Activated CD8-positive, alpha-beta T cell treated with anti-CD3 and anti-CD28 coated beads for 36 hours (primary cell): ENCODE measurements at places on chromosomes 4 and X. TPM values are rescaled to one million over a fixed set of nuclear protein-coding genes. Genes with fewer than 3 reads are reported as not detected.

The HSFX4 gene
- not detected for total RNA-seq

The KLF8 gene
- 0.76 TPM for total RNA-seq

The CSN1S1 gene
- not detected for total RNA-seq

The COPS4 gene
- 38.8 TPM for total RNA-seq

The NR3C2 gene
- 6.1 TPM for total RNA-seq

The LRPAP1 gene
- total RNA-seq, result 46.0 TPM

The NPFFR2 gene
- total RNA-seq, result not detected

The TRIML2 gene
- total RNA-seq, result not detected

GRCh38 chr4:145805490-145805889, 125.5 kb downstream of the C4orf51 start:
- H3K27me3 ChIP-seq, result no peaks in the 10 kb centered on the region
- H3K4me1 ChIP-seq, result peaks cover 65% of the 10 kb centered on the region
- peaks cover 64% of the 10 kb centered on the region for H3K36me3 ChIP-seq
- H3K4me3 ChIP-seq, result no peak overlapping the region

GRCh38 chr4:98284640-98285046, 23.5 kb downstream of the RAP1GDS1 start:
- no peaks in the 10 kb centered on the region for H3K27me3 ChIP-seq
- peaks cover 50% of the 10 kb centered on the region for H3K4me1 ChIP-seq

- peaks cover 7% of the 10 kb centered on the region for H3K4me1 ChIP-seq
- no peak overlapping the region for H3K4me3 ChIP-seq
- DNase-seq, result peak; percentile 66
- H3K27ac ChIP-seq, result no peak overlapping the region
- H3K36me3 ChIP-seq, result no peaks in the 10 kb centered on the region
Measured at GRCh38 chr4:683982-684622, 4.8 kb downstream of the SLC49A3 start.

DNA sequence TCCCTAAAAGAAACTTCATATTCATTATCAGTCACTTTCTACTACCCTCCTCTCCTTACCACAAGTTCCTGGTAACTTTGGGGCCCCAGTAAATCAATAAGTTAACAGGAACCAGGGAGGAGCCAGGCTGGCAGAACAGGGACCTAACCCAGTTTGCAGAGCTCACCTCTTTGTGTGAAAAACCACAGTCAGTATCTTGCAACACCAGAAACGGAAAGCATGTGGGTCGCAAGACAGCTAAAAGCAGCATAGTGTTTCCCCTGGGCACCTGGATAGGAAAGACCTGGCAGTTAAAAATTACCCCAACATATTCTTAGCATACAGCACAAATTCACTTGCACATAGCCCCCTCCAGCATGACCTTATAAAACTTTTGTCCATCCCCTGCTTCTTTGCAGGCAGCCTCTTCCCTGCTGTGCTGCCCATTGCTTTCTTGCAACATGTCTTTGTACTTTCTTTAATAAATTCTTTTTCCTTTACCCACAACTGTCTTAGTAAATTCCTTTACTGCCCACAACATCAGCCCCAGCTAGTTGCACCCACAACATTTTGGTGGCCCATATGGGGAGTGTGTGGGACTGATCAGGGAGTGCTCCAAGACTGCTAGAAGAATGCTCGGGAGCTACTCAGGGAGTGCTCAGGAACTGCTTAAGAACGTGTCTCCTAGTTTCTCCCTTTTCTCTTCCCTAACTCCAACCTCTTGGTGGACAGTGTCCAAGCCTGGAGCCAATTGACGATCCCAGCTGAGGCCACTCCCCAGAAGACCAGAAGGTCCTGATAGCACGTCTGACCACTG, 83.4 kb downstream of the MSN start:
- H3K36me3 ChIP-seq, result peaks cover 10% of the 10 kb centered on the region
- peaks cover 59% of the 10 kb centered on the region for H3K4me1 ChIP-seq
- H3K27ac ChIP-seq, result peak overlapping the region; percentile 78
- H3K27me3 ChIP-seq, result no peaks in the 10 kb centered on the region
- DNase-seq, result peak; percentile 57

GRCh38 chr4:1406981-1407656, 877 bp upstream of the NKX1-1 start:
- DNase-seq, result no peak
- H3K4me3 ChIP-seq, result no peak overlapping the region
- H3K27me3 ChIP-seq, result peaks cover 59% of the 10 kb centered on the region
- H3K36me3 ChIP-seq, result no peaks in the 10 kb centered on the region

DNA sequence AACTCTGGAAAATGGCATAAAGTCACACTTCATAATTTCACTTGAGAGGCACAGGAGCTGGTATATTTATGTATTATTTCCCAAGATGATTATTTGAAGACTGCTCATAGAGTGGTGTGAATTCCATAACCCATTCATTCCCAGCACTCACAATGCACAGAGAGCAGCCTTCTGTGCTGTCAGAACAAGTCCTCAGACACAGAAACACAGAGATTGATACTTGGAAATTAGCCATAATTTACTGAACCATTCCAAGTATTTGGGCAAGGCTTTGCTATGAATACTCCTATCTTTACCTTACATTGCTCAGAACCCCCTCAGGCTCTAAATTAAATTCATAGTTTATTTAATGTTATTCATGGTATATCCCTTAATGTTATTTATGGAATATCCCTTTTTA, 53.6 kb downstream of the PABPC4L start:
- no peak overlapping the region for H3K4me3 ChIP-seq
- H3K4me1 ChIP-seq, result no peaks in the 10 kb centered on the region
- no peaks in the 10 kb centered on the region for H3K36me3 ChIP-seq
- no peak for DNase-seq
- no peaks in the 10 kb centered on the region for H3K27me3 ChIP-seq
- H3K27ac ChIP-seq, result no peak overlapping the region

- H3K36me3 ChIP-seq, result no peaks in the 10 kb centered on the region
- H3K27ac ChIP-seq, result no peak overlapping the region
- H3K4me3 ChIP-seq, result no peak overlapping the region
- no peaks in the 10 kb centered on the region for H3K4me1 ChIP-seq
- no peak for DNase-seq
Measured at GRCh38 chr4:125626946-125627345, 312.2 kb downstream of the FAT4 start.

- H3K4me3 ChIP-seq, result no peak overlapping the region
- no peaks in the 10 kb centered on the region for H3K36me3 ChIP-seq
- no peak for DNase-seq
Measured at GRCh38 chr4:99784842-99785241, 31.8 kb upstream of the DAPP1 start.

DNA sequence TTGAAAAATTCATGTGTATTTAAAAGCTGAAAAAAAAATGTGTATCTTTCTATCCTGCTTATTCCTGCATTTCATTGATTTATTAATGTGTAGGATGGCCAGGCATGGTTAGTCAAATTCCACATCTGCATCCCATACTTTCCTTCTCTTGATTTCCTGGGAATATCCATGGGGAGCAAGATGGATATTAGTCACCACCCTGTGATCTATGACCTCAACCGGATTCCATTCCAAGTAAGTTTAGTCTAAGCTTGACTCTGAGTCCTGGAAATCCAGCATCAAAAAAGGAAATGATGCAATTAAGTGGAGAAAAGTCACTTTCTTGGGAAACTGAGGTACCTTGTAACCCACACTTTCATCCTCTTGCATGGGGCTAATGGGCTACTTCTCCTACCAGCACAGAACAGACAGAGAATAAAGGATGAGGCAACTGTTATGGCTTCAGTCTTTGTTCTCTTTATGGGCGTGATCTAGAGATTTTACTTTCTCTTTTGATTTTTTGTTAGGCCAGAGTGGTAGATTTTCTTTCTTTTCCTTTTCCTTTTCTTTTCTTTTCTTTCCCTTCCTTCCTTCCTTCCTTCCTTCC, 17.1 kb upstream of the BEX4 start:
- H3K27me3 ChIP-seq, result no peaks in the 10 kb centered on the region

DNA sequence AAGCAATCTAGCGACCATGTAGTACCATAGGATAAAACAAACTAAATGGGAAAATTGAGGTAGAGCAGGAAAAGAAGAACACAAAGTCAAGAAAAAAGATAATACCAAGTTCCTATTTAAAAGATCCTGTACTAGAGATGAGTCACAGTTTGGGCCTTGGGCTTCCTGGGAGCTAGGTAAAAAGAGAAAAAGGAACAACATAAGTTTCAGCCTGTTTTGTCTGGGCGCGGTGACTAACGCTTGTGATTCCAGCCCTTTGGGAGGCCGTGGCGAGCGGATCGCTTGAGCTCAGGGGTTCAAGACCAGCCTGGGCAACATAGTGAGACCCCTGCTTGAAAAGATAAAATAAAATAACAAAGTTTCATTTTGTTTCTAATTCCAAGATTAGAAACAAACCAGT, 14.0 kb upstream of the TMEM156 start:
- peak overlapping the region; percentile 55 for H3K27ac ChIP-seq
- peaks cover 2% of the 10 kb centered on the region for H3K36me3 ChIP-seq
- no peak for DNase-seq
- H3K4me1 ChIP-seq, result peaks cover 46% of the 10 kb centered on the region

DNA sequence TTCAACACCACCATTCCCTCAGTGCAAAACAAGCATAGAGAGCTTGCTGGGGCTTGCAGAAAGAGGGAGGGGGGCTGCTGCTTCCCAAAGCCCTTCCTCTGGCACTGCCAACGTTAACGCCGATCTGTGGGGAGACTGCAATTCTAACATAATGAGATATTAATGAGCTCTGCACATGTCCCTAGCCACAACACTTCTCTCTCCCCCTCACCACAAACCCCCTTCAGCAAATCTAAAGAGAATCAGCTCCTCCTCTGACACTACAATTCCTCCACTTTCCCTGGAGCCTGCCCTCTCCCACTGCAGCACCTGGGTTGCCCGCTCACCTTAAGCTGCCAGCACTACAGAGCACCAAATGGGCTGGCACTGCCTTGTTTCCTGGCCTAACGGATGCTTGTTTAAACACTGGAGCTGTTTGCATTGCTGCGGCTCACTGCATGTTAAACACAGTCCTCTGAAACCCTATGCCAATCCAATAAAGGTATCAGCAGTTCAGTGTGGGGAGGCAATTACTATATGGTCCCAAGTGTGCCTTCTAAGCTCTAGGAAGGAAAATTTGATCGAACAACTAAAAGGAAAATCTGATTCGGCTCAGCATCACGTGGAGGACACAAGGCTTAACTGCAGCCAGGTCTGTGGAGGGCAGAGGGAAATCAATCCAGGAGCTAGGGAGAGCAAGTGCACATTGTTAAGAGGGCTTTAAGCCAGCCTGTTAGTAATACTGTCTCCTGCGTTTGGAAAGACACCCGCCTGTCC, 232.4 kb downstream of the MAML3 start:
- no peaks in the 10 kb centered on the region for H3K4me1 ChIP-seq
- no peaks in the 10 kb centered on the region for H3K36me3 ChIP-seq
- H3K4me3 ChIP-seq, result no peak overlapping the region
- no peak overlapping the region for H3K27ac ChIP-seq
- DNase-seq, result no peak

DNA sequence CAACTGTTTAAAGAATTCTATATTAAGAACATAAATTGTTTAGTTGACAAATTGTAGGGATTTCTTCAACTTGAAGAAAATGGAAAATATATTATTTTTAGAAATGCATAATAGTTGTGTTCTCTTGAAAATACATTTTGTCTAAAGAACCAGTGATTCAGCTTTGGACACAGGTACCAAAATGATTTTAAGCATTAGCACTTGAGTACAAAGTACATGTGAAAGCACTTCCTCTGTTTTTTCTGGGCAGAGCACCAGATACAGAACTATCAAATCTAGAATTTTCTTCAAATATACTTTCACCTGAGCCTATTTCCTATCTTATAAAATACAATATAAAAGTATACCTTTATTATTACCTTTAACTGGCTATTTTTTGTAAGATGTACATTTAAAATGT, 539.8 kb downstream of the ADGRL3 start:
- H3K27ac ChIP-seq, result no peak overlapping the region
- no peaks in the 10 kb centered on the region for H3K36me3 ChIP-seq
- H3K4me3 ChIP-seq, result no peak overlapping the region
- DNase-seq, result no peak
- H3K27me3 ChIP-seq, result no peaks in the 10 kb centered on the region
- no peaks in the 10 kb centered on the region for H3K4me1 ChIP-seq

DNA sequence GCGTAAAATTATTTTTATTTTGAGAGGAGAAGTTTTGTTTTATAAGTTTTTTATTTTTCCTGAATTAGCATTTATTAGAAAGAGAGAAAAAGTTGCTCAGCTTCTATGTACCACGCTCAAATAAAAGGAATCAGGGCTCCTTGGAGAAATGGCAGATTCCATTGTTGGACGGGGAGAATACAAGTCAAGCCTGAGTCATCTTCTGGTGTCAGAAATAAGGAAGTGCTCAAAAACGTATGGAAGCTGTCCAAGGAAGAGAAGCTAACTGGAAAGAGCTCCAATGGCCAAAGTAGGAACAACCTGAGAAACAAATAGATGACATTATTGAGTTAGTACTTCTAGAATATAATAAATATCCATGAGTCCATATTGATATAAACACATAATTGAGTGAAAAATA, 89.3 kb upstream of the NEIL3 start:
- peaks cover 6% of the 10 kb centered on the region for H3K27me3 ChIP-seq
- no peaks in the 10 kb centered on the region for H3K4me1 ChIP-seq
- no peak overlapping the region for H3K27ac ChIP-seq
- no peaks in the 10 kb centered on the region for H3K36me3 ChIP-seq
